ENCODE measurements at places on chromosomes 12 and 14.

DNA sequence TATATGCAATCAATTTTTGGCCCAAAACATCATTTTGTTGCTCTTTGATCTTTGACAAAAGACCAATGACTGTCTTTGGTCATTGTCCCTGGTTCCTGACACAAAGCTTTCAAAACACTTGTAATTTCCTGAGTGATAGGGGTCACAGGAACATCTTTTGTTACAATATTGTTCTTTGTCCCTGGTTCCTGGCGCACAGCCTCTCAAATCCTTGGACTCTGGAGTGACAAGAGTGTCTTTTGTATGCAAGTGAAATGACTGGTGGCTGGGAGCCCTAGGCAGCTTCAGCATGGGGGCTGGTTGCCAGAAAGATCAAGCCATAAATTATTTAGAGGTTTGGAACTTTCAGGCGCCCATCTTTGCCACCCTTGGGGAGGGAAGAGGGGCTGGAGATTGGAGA, 53.9 kb downstream of the DNAH10 start:
- no peak for DNase-seq

DNA sequence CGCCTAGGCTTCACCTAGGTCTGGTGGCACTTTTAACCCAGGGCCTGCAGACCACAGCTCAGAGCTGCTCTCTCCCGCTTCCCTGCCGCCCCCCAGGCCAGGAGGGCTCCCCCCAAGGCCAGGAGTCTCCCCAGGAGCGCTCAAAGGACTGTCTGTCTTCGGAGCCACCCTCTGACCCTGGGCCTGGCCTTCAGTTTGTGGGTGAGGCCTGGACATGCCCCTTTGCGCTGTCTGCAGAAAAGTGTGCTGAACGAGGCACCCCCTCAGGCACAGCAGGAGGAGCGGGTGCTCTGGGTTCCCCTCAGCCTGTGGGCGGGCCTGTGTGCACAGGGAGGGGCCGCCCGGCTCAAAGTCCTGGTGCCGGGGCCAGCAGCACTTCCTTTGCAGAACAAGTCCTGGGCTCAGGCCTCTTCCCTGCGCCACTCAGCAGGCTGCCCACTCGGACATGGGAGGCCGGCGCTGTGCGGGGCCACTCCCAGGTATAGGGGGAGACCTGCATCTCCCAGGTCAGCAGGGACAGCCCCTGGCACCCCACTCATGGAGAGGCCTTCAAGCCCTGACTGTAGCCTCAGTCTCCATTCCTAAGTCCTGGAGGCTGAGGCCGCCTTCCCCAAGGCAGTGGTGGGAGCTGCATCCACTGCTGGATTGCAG, 14.3 kb downstream of the DEGS2 start:
- no peak for DNase-seq

DNA sequence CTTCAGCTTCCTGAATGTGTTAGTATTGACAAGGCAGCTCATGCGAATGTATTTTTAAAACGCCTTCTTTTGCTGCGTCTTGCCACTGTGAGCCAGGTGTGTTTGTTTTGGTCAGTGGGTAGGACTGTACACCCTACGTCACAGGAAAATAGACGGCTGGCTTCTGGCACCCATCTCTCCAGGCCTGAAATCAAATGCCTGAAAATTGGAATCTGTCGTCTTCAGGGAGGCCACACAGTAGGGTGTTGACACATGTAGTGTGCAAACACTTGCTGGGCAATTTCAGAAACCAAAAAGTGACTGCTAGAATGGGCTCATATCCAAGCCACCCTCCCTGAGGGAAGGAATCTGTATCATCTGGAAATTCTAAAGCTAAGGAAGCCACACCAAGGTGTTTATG, 209.3 kb downstream of the TTC8 start:
- DNase-seq = no peak

DNA sequence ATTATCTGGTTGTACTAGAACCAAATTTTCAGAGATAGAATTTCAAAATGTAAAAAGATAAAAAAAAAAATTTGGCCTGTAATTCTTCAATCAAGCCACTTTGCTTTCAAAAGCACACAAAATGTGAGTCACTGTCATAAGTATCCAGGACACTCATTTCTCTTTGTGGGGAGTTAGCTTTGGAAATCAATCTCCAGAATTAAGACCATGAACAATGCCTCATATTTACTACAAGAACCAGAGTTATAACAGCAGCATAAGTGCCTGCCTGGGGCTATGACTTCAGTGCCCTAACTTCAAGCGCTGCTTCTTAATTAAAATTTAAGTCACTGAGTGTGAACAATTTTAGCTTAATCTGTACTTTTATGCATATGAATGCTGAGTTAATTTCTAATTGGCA, 162.1 kb downstream of the C12orf42 start:
- DNase-seq = no peak

DNA sequence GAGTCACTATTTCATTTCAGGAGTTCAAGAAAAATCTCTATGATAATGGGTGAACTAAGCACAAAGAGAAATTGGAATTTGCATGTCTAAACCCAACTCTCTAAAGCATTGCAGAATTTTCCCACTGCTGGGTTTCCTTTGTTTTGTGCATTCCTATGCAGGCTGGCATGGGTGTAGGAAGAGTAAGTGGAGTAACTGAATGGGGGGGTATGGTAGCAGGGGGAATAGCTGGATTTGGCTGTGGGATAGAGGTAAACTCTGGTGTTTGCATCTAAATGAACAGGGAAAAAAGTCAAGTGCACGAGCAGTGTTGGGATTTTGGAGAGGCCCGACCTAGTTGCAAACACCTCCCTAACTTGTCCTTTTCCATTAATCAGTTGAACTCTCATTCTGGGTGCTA, 159.1 kb downstream of the ANO4 start:
- DNase-seq = no peak

All from activated CD4-positive, CD25-positive, alpha-beta regulatory T cell treated with anti-CD3 and anti-CD28 coated beads, Interleukin-2, amount 50 U/mL, for 72 hours (primary cell).